ENCODE measurements at places on chromosomes 1 and 21. TPM values are rescaled to one million over a fixed set of nuclear protein-coding genes. Genes with fewer than 3 reads are reported as not detected.
A peak's percentile ranks its signal among the peaks of the same experiment; 100 is the strongest.

DNA sequence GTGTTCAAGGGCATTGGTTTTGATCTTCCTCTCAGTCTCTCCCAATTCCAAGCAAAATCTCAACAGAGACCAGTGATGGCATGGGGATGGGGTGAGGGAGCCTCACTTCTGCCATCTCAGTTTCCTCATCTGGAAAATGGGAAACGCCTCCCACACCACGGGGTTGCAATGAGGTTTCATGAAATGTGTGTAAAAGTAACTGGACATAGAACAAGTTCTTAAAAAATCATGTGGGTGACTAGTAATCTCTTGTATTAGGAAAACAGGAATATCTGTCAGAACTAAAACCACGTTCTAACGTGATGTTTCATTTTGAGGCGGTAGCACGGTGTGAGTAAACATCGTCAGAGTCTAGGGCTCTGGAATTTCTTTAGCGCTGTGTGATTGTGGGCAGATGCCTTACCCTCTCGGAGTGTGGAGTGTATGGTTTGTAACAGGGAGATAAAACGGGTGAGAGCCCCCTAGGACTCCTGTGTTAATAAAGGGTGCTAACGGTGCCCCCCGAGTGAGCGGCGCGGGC is 55.5 kb upstream of the DNAJC6 start:
- no peak for DNase-seq

Gene SLC44A3
- 3.3 TPM for total RNA-seq

- DNase-seq = no peak
Measured at GRCh38 chr1:43077273-43077672, 94.8 kb downstream of the EBNA1BP2 start.

DNA sequence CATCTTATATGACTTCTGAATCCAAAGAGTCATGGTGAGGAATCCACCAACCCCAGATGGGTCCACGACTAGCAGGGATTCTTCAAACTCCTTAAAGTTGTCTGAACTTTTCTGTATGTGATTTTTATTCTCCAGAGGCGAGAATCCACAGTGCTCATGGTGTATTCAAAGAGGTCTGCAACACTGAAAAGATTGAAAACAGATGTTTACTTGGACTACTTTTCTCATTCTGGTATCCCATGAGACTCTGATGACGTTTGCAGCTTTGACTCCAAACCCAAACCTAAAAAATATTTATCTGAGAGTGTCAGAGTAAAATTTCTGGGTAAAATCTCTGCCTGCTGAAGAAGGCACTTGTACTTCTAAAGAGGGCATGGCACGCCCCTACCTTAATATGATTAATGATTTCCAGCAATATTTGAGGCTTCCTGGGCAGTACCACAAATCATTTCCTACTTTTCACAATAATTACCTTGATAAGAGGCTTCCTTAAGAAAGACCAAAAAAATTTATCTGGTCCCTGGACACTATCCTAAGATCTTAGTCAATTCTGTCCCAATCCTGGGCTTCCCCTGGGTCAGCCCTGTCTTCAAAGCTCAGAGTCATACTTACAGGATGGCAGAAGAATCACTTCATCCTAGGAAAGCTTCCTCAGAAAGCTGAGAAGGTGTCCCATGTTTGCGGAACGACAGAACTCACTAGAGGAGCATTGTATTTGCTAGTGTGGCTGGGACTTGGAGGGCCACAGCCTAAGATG is 76.5 kb upstream of the MAP10 start:
- peak; percentile 53 for DNase-seq

DNA sequence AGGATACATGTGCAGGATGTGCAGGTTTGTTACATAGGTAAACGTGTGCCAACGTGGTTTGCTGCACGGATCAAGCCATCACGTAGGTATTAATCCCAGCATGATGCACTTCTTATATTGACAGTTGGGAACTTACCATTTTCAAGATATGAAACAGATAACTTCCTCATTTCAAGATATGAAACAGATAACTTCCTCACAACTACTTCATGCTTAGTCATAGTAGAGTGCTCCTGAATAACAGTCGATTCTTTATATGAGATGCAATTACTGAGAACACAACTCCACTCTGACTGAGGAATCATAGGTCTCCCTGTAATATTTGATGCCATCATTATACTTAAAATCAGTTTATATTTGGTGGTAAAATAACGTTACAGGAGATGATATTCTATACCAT is 1124.3 kb downstream of the AMY1C start:
- no peak for DNase-seq

DNA sequence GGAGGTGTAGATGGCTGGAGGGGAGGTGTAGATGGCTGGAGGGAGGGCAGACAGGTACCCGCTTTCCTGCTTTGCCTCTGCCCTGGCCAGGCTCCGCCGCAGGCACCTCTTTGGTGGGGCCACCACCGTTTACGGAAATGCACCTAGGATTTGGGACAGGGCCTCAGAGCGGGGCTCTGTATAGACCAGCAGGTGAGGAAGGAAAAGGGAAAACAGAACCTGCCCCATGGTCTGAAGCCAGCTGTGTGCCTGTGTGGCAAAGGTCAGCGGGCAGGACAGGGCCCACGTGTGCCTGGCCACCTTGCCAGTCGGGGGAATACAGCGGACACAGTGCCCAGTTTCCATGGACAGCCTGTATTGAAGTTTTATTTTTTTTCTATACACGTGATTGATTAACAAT is 12.1 kb upstream of the PTTG1IP start:
- DNase-seq = no peak

DNA sequence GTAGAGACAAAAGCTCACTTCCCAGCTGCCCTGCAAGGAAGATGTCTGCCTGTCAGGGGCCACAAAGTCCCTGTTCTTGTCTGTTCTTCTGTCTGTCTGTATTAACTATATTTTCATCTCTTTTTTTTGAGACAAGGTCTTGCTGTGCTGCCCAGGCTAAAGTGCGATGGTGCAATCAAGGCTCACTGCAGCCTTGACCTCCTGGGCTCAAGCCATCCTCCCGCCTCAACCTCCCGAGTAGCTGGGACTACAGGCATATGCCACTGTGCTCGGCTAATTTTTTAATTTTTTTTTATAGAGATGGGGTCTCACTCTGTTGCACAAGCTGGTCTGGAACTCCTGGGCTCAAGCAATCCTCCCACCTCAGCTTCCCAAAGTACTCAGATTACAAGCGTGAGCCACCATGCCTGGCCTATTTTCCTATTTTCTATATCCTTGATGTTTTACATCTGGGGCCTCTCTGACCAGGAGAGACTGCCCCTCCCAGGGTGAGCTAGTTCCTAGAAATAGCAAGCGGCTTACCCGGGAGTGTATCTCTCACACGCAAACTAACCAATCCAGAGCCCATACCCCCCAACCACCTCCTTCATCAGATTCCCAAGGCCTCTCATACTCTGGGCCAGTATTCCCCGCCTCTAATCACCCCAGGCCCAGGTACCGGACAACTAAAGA is 5.4 kb upstream of the KLHDC7A start:
- DNase-seq = no peak

Gene NIPAL3
- total RNA-seq = 41.1 TPM

DNA sequence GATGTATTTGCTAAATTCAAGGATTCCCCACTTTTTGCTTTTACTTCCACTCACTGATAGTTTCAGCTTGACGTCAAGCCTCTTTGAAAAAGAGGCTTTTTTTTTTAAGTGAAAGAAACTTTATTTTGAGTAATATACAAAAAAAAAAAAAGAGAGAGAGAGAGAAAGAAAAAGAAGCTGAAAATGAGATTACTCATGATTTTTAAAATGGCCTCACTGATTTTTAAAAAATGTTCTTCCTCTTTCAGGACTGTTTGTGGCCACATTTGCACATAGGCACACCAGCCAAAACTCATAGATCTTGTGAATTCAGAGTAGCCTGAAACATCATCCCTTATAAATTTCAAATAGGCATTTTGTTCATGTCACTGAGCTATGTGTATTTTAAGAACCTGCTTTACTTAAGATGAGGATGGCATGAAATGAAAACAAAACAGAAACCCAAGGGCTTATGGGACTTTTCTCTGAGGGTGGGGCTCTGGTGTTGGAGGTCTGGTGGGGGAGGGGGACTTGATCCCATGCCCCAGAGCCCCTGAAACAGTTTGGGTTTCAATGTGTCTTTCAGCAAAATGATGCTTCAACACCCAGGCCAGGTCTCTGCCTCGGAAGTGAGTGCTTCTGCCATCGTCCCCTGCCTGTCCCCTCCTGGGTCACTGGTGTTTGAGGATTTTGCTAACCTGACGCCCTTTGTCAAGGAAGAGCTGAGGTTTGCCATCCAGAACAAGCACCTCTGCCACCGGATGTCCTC is 6.1 kb downstream of the ATF3 start:
- no peak for DNase-seq

DNA sequence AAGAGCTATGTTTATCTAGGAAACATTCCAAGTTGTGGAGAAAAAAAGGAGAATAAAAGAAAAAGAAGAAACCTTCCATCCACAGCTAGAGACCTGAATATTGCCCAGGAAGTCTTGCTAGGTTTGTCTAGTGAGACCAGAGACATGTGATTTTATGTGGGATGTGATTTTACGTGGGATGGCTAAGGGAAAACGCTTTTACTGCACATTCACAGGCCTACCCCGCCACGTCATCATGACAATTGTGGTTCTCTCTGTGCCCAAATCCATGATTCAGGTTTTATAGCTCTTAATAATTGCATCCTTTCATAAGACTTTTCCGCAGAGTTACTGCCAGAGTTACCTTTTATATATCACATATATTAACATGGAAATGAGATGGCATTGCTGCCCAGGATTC is 86.4 kb upstream of the SSX2IP start:
- no peak for DNase-seq

GRCh38 chr1:183814121-183814681 is 9.3 kb downstream of the RGL1 start:
- no peak for DNase-seq

GRCh38 chr21:37468909-37469308 is 102.3 kb downstream of the DYRK1A start:
- DNase-seq = no peak

GRCh38 chr1:117641536-117641935 is 35.7 kb downstream of the TENT5C start:
- no peak for DNase-seq

- no peak for DNase-seq
Measured at GRCh38 chr1:27428316-27429028, 36.0 kb downstream of the GPR3 start.

- DNase-seq = no peak
Measured at GRCh38 chr21:14691914-14692313, 145.8 kb upstream of the SAMSN1 start.

Gene PGLYRP4
- not detected for total RNA-seq

DNA sequence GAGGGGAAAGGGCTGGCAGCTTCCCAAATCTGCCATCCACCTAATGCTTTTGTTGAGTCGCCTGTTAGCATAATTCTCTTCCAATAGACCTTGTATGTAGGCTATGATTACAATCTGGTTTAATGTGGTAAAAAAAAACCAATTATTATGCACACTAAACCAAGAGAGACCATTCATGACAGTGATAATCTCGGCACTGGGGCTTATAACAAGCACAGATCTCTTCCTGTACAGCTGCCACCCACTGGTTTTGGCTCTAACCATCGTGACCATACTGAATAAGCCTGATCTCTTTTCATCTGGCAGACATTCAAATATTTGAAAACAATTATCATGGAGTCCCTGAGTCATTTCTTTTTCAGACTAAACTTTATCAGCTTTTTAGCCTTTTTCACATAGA is 12.0 kb upstream of the SYT14 start:
- DNase-seq = no peak

Gene TNFAIP8L2
- 8.7 TPM for total RNA-seq

Gene CYP4X1
- total RNA-seq = 49.5 TPM

GRCh38 chr1:53842347-53842746 is 4.3 kb upstream of the NDC1 start:
- no peak for DNase-seq

Gene NPHS2
- total RNA-seq = not detected

GRCh38 chr21:44950351-44950750 is 10.5 kb downstream of the SLX9 start:
- no peak for DNase-seq

GRCh38 chr1:38727684-38728584 is 131.6 kb downstream of the RRAGC start:
- no peak for DNase-seq

Gene UBE2U
- not detected for total RNA-seq

DNA sequence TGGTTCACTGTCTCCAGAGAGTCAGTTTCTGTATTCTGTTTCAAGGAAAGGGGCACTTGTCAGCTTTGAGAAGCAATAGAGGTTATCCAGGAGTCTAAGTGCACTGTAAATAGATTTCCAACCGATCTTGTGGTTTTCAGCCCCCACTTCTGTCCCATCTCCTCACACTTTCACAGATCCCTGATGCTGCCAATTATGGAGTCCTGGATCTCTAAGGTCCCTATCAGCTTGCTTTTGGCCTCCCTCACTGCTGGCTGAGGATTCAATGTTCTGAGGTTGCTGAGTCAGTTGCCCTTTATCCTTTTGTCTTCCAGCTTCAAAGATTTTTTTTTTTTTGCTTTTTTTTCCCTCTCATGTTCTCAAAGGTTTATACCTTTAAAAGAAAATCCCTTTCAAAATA is 98.4 kb downstream of the DIRAS3 start:
- no peak for DNase-seq

- no peak for DNase-seq
Measured at GRCh38 chr1:53068314-53069099, 6.5 kb downstream of the PODN start.

DNA sequence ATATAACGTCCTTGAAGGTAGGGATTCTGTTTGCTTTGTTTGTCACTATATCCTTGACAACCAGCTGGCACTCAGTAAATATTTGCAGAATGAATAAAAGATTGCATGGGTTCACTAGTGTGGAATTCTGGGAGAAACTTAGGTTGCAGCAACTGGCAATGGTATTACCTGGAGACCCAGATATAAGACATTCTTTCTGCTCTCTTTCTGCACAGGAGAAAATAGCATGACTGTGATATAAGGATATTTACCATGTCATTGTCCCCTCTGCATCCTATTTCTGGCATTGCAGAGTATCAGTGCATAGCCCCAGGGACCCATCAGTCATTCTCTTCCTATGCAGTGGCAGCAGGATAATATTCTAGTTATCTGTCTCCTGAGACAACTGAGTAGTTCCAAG is 308.9 kb upstream of the LRRC7 start:
- DNase-seq = no peak

GRCh38 chr21:14857529-14857928 is 207.3 kb downstream of the NRIP1 start:
- DNase-seq = no peak

GRCh38 chr1:61054601-61054993 is 27.8 kb upstream of the NFIA start:
- DNase-seq = no peak

GRCh38 chr21:46219591-46220239 is 8.9 kb downstream of the LSS start:
- no peak for DNase-seq

- DNase-seq = peak; percentile 67
Measured at GRCh38 chr1:206556750-206557635, 49.7 kb downstream of the RASSF5 start.
